CD4-positive, alpha-beta T cell treated with Interleukin-2 at 100 ng/mL for 4 hours (primary cell): ENCODE measurements at places on chromosomes 16 and 17.

DNA sequence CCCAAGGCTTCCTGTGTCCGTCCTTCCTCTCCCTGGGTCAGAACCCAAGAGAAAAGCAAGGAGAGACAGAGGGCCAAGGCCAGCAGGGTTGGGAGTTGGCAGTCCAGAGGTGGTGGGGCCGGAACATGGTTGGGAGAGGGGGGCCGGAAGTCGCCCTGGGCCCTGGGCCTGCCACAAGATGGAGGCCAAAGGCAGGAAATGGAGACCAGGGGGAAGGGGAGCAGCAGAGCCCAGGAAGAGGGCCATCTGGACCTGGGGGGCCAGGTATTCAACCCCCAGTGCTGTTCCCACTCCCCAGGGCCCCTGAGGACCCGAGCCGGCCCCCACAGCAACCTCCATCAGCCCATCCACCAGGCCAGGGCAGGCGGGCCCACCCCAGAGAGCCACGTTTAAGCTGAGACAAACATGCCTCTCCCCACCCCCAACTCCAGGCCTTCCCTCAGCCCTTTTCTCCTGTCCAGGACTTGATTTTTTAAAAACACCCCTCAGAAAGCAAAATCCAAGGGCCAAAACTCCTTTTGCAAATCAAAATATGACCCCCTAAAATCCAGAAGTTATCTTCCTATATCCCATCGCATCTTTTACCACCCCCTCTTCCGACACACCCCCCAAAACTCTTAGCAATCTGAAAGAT, 4.4 kb upstream of the BCL6B start:
- no peak for DNase-seq

DNA sequence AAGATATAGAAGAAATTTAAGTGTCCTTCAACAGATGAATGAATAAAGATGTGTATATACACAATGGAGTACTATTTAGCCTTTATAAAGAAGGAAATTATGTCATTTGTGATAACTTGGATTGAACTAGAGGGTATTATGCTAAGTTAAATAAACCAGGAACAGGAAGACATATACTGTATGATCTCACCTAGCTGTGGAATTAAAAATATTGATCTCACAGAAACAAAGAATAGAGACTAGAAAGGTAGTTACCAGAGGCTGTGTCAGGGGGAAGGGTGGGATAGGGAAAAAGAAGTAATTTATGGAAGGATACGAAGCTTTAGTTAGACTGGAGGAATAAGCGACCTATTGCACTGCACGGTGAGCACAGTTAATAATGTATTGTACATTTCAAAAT, 5.4 kb upstream of the ZNF267 start:
- DNase-seq: no peak

GRCh38 chr17:50218771-50219315, 17.4 kb upstream of the COL1A1 start:
- DNase-seq: no peak

GRCh38 chr17:5419959-5420653, at the start of gene RPAIN:
RPAIN (plus strand) TSS chr17:5420182; CDS start chr17:5420211, 29 bp downstream.
- DNase-seq: peak; percentile 84

- peak; percentile 31 for DNase-seq
Measured at GRCh38 chr17:45018848-45019711, 32.4 kb downstream of the DCAKD start.
